ENCODE measurements at places on chromosomes 7 and 10.

DNA sequence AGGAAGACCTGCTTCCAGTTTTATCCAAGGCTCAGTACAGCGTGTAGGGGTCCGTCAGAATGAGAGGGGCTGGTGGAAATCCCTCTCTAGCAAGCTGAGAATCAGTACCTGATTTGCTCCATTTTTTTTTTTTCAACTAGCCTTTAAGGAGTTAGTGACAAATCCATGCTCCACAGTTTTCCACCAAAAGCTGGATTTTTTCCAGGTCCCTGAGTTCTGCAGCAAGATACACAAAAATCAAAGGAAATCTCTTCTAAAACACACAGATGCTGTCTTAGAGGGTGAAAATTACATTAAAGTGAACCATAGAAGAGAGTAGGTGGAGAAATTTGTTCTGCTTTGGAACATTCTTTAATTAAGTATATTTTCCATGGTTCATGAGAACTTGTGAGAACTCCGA lies 30.4 kb downstream of the MDFIC start:
- DNase-seq, result no peak

GRCh38 chr7:144759653-144760052 lies 76.2 kb downstream of the TPK1 start:
- no peak for DNase-seq

- DNase-seq, result no peak
Observed at GRCh38 chr10:58859526-58859925, 316.9 kb upstream of the PHYHIPL start.

GRCh38 chr7:52586704-52587103 lies 448.7 kb upstream of the POM121L12 start:
- no peak for DNase-seq

- DNase-seq, result no peak
Observed at GRCh38 chr7:147547252-147547897, 1043.2 kb upstream of the C7orf33 start.

DNA sequence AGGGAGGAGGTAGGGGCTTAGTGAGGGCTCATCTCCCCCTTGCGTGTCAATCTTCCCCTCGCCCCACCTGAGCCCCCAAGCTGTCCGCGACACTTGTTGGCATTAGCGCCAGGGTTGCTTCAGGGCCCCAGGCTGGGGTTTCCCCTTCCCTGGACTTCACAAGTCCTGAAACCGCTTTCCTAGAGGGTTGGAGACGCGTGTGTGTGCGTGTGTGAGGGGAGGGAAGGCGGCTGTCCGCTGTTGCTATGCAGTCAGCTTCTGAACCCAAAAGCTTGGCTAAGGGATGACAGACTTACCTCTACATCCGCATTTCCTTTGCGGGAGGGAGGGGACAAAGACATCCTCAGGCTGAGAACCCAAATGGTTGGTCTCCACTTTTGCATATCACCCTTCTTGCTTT lies 803 bp downstream of the GOLGA7B start:
- no peak for DNase-seq

GRCh38 chr10:109877546-109877945 lies 45.8 kb downstream of the XPNPEP1 start:
- no peak for DNase-seq

DNA sequence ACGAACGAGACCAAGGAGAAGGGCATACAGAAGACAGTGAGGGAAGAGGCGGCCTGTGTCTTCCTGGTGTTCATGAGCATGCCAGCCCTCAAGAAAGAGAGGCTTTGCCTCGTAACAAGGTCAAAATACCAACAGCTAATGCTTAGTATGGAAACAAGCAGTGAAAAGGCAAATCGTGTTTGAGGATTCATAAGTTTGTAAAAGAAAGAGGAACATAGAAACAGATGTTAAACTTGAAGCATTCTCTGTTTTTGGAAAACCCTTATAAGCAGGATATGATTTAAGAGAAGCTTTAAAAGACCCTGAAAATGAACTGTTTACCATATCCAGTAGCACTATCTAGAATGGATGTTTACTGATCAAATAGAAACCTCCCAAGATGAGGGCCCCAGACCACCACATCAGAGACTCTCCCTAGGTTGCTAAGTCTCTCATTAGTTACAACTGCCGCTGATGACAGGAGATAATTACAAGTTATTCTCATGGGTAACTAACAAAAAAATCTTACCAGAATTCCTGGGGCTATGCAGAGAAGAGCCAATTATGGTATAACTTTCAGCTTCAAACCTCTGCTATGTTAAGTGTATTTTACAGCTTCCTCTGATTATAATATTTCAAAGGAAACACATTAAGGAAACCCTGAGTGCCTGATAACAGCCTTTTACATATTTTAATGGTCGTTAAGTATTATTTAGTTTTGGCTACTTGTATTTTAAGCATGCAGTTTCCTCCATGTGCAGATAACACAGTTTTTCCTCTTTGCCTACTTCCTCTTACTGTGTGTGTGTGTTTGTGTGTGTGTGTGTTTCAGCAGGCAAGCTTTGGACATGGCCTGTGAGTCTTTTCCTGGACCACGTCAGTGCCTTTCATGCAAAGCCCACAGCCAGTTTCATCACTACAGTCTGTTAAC lies 17.9 kb downstream of the JCAD start:
- DNase-seq, result no peak

DNA sequence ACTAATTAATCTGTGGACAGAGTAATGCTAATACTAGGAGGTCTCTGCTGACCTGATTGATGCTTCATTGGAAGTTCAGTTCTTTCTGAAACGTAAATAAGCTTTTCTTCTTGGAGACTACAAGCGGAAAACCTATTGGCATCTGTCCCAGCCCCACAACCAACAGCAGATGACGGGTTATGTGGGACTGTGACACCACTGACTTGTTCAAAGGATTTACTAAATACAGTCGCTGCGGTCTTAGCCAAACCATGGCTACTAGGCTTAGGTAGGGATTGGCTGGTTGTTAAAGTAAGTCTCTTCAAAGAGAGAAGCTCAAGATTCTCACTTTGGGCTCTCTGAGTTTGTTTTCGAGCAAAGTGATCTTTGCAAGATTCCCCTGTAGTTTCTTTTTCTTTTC lies 68.3 kb downstream of the HYCC1 start:
- DNase-seq, result no peak

DNA sequence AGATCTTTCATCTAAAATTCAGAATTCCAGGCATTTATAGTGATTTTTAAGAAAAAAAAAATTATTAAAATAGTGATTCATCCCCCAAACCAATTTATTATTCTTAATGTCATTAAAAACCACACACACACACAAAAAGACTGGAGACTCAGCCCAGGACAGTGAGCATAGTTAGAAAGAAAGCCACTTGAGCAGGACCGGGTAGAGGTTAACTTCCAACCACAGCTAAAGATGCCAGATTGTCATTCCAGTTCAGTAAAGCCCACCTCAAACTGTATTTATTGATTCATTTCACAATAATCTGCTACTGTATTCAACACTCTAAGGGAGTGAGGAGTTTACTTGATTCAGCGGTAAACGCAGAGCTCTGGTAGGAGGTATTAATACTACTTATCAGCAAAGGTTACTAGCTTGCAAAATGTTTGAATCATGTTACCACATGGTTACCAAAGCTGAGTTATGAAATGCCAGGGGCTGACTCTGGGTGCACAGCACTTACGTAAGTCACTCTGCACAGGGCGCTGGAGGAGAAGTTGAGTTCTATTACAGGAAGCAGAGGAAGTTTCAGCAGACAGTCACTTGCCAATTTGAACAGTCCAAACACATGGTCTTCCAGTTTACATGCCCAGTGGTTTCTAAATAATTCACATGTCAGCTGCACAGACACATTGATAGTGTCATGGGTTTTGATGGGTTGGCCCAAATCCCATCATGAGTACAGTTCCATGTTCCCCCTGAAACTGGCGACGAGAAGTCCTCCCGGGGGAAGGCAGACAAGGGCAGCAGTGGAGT lies 64.6 kb downstream of the KLF6 start:
- DNase-seq, result peak; percentile 87

GRCh38 chr7:91299952-91300775 lies 35.9 kb downstream of the FZD1 start:
- no peak for DNase-seq

GRCh38 chr10:24206926-24207325 lies 2.0 kb upstream of the KIAA1217 start:
- DNase-seq, result no peak

DNA sequence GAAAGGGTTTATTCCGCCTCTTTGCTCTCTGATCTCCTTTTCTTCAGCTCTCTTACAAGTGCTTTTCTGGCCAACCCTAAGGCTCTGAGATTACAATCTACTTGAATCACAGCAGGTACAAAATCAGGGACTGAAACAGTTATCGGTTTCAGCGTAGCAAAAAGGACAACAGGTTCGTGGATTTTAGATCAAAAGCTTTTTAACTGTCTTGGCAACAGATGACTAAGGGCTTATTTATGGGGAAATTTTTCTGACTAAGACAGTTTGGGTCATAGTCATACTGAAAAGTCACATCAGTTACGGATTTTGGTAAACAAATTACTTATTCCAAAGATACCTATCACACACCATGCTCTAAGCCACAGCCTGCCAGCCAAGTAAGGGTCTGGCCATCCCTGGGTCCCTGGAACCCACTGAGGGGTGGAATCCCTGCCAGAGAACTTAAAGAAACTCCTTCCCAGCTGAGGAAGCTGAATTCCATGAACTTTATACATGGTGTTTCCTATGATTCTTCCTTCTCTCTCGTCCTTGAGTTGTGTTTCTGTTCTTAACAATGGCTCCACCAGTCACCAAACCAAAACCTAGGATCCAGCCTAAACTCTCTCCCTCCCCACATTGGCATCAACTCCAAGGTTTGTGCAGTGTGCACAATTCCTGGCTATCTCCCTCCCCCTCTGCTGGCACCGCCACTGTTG lies 169.3 kb downstream of the FAM107B start:
- DNase-seq, result peak; percentile 39

DNA sequence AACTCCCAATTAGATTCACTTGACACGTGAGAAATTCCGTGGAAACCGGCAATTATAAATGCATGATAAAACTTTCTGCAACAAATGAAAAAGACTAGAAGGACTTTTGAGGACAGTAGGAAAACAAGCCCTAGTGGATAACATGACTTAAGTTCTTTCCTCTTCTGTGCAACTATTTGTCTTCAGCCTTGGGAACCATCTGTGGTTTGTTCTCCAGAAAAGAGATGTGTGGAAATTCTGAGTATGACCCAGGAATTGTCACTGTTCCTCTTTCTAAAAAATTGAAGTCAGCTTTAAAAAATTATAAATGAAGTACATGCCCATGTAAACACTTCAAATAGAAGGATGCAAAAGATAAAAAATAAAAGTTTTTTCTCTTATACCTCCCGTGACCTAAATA lies 128.6 kb upstream of the SVIL start:
- no peak for DNase-seq

DNA sequence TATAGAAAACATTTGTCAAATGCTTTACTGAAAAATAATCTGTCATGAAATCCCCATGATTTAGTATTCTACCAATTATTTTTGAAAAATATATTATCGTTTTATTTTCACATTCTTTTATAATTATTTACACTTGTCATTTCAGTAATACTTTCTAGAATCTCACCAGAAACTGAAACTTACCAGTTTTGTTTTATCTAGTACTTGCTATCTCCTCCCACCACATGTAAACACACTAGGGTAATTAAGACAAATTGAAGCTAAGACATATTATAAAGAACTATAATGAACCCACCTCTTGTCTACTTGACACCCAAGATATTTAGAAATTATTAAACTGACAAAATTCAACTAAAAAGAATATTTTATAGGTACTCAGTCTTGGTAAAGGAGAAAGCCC lies 51.5 kb upstream of the GRM3 start:
- DNase-seq, result no peak

DNA sequence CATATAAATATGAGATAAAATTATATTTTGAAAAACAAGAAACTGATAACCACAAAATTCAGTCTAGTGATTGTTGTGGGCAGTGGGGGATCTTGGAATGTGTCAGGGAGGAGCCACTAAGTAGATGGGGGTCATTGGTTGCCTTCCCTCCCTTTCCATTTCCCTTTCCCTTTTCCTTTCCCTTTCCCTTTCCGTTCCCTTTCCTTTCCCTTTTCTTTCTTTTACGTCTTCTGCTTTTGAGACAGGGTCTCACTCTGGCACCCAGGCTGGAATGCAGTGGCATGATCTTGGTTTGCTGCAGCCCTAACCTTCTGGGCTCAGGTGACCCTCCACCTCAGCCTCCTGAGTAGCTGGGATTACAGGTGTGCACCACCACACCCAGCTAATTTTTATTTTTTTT lies 51.0 kb downstream of the DYNC2I1 start:
- DNase-seq, result no peak

GRCh38 chr10:82981137-82981723 lies 1106.2 kb downstream of the NRG3 start:
- DNase-seq, result no peak

DNA sequence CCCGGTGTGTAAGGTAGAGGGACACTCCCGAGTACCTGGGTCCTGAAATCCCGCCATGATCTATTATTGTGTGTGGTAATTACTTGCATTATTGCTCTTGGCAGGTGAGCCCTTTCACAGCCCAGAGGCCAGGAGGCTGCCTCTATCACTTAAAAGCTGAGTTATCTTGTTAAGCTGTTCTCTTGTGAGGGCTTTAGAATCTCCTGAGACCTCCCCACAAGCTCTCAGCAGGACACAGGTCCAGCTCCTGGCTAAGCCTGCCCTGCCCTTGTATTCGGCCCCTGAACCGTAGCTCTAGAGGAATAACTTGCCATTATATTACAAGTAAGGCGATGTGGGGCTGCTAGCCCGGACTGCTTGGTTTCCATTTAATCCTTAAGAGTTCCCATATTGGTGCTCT lies 13.9 kb downstream of the SND1 start:
- DNase-seq, result no peak

DNA sequence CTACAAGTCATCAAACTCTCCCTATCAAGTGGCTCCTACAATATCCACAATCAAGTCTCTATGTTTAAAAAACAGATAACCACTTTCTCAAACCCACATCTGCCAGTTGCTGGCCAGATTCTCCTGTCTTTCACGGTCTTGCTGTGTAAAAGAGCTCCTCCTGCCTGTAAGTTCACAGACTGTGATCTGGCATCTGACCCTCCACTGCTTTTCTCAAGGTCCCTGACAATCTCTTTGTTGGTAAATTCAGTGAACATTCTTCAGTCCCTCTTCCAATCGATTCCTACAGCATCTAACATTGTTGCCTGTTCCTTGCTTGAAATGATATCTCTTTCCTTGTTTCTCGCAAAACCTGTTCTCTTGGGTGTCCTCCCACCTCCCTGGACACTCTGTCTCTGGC lies 18.5 kb upstream of the LMOD2 start:
- no peak for DNase-seq

DNA sequence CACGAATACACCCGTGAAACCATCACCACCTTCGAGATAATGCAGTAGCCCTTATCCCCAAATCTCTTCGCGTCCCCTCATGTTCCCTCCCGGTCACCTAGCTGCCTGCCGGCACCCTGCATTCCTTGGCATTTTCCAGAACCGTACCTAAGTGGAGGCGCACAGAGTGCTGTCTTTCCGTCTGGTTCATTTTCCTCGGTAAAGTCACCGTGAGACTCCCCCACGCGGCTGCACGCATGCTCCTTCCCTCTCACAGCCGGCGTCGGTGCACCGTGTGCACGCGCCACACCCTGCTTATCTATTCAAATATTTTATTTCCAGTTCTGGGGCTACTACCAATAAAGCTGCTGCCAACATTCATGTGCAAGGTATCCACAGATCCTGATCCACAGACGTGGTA lies 65.5 kb upstream of the NKX6-2 start:
- no peak for DNase-seq

- DNase-seq, result no peak
Observed at GRCh38 chr7:71459132-71459531, 327.2 kb downstream of the GALNT17 start.
